SK-N-SH (cell line): ENCODE measurements at places on chromosomes 5 and 9. TPM values are rescaled to one million over a fixed set of nuclear protein-coding genes. Genes with fewer than 3 reads are reported as not detected.

DNA sequence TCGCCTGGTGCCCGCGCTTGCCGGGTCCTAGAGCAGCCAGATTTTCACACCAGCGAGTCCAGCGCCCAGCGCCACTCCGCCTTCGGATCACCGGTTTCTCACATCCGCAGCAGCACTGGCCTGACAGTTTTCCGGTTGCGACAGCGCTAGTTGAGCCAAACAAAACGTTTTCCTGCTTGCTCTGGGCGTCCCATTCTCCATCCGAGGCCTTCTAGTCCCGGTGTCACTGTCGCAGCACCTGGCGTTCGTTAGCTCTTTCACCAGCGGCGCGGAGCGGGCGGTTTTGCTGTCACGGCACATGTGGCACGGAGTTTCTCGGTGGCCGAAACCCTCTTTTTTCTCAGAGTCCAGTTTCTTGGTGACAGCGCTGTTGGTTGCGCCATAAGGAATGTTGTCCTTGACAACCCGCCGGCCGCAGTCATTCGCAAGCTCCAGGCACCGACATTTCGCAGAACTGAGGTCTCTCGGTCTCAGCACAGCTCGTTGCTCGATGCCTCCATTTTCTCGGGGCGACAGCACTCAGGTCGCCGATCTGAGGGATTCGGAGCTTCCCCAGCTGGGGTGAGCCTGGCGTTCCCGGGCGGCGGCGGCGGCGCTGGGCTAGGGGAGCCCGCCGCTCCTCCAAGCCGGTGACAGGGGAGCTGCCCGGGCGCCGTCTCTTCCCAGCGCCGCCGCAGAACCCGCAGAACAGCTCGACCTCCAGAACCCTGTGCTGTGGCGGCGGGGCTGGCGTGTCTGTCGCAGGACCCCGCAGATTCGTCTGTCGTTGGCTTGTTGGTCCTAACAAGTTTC, 47.8 kb downstream of the ANXA2R start:
- DNase-seq = peak; percentile 42

The CCL27 gene
- 0.10 TPM in 1 of 2 replicates, not detected in the other for polyA plus RNA-seq

The CLIC3 gene
- polyA plus RNA-seq = 0.60 and 1.0 TPM in 2 replicates

DNA sequence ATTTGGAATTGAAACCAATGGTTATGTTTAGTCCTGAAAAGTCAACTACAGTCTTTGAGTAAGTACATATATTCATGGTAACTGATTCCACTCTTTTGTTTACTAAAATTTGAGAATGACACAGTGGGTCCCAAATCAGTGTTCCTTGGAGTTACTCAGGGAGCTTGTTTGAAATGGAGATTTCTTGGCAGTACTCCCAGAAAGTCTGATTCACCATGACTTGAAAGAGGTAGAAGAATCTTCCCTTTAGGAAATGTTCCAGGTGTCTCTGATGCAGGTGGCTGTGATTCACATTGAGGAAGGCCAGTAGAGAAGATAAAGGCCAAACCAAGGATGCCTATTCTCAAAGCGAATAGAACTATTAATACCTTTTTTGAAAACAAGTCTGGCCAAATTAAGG, 1078.3 kb downstream of the CDH12 start:
- no peak for DNase-seq

DNA sequence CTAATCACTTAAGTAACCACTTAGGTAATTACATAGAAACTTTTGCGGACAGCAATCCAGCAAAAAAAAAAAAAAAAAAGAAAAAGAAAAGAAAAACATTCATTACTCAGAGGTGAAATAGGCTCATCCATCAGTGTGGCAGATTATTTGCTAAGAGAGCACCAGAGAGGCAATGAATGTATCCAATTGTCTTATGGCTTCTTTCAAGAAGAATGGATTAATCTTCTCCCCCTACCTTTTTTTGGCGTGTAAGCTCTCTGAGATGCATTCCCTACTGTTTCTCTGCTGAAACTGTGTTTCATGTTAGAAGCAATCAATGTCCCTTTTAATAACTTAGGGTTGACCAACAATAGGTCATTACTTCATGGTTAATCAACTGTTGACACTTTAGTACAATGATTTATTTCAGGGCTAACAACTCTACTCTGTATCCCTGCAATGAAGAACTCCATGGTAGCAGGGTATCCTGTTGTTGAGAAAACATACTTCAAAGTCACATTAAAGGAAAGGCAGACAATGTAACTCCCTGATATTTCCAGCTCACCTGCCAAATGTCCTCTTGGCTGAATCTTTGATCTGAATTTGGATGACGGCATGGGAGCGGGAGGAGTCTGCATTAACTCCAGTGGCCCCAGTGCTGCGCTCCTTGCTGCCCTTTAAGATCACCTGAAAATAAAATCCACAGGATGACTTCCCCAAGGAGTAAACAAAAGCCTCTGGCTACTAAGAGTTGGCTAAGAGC, 57.6 kb downstream of the KIF24 start:
- DNase-seq = no peak

DNA sequence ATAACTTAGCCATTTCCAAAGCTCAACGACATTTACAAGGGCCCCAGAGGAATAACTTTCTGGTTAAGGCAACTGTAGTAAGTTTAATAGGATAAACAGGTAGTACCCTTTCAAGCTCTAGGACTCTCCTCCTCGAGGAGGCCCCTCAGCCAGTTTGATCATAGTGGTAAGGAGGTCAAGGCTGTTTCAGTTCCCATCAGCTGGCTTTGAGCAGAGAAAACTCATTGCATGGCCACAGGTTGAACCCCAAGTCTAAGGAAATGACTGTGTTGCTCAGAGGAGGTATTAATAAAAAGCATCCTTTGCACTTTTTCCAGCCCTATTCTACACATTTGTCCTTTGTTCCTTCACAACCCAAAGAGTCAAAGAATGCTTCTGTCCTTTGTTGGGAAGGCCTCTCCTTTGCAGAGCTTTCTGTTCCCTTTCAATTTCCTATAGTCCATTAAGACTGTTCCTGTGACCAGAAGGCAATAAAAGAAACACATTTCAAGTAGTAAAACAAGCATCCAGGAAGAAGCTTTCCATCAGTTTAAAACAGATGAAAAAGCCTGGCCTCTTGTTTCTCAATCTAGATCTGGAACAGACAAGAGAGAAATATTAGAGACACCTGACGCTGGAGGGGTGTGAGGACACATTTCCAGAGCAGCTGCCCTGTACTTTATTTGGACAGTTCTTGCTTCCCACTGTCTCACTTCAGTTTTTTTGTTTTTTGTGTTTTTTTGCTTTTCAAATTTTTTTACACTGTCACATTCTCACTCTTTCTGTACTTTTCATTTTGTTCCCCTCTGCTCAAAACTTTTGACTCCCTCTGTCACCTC, 54.1 kb downstream of the PRRC1 start:
- no peak for DNase-seq

GRCh38 chr5:10761185-10761932, at the start of gene DAP:
Gene DAP (minus strand): TSS chr5:10761234. CDS start chr5:10761068, 166 bp downstream.
- DNase-seq = peak; percentile 96

DNA sequence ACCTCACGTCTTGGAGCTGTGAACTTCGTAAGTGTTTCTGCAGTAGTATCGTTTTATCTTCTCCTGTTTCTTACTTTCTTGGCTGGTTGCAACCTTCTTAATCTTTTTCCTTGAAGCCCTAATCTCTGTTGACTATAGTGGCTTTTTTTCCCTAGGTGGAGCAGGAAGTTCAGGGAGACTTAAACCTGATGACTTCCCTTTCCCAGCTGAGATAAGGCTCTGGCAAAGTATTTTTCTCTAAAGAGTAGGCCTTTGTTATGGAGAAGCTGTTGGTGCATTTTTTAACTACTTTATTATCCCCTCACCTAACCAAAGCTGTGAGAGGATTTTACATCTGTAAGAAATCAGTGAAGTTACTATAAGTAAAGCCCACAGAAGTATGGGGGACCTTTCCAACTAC, 723.1 kb upstream of the RIOK2 start:
- DNase-seq = no peak

The EQTN gene
- polyA plus RNA-seq = not detected in 2 replicates

DNA sequence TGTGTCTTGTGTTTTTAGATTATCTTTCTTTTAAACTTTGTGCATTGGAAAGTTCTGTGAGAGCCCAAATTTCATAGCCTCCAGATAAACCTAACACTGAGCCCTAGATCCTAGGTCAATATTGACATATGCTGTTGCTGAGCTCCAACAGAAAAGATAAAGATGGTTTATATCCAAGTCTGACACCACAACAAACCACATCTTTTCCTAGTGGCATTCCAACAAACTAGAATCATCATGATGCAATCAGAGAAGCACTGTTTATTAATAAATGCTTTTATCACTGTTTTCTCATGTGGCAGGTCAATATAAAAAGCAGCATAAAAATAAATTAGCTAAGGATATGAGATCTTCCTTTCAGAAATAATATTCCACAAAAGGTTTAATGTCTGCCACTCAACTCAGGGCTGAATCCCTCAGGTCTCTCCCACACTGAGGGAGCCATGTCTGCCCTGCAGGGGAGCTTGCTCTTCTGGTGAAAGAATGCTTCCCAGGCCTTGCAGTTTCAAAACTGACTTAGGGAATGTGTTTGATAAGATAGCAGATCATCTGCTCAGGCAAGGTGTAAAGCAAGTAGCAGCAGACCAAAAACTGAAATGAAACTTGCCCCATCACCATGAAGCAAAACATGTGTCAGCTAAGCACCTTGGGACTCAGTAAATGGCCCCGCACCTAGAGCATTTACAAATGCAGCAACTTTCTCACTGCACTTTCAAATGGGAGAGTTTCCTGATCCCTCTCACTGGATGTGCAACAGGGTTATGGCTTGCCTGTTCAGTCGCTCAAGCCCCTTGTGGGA, 493.0 kb downstream of the AGTPBP1 start:
- DNase-seq = no peak

DNA sequence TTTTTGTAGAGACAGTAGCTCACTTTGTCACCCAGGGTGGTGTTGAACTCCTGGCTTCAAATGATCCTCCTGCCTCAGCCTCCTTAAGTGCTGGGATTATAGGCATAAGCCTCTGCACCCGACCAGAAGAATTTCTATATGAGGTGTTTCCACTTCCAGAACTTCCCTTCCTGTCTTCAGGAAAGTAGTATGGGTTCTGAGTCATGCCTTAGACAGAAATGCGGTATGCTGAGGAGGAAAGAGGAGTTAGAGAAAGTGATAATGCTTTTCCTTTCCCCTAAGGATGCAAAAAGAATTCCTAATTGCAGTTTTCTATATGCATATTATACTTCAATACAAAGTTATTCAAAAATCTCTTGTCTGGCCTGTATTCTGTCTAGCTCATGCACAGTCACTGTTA, 16.4 kb upstream of the ADAMTSL1 start:
- no peak for DNase-seq

- peak; percentile 14 for DNase-seq
Measured at GRCh38 chr9:81776390-81776789, 87.0 kb upstream of the TLE1 start.

The ORM2 gene
- not detected in 2 replicates for polyA plus RNA-seq

- no peak for DNase-seq
Measured at GRCh38 chr5:154265197-154265773, 74.8 kb downstream of the GALNT10 start.

The GRM6 gene
- polyA plus RNA-seq = not detected in 2 replicates

The SPATA31E1 gene
- polyA plus RNA-seq = not detected in 2 replicates

DNA sequence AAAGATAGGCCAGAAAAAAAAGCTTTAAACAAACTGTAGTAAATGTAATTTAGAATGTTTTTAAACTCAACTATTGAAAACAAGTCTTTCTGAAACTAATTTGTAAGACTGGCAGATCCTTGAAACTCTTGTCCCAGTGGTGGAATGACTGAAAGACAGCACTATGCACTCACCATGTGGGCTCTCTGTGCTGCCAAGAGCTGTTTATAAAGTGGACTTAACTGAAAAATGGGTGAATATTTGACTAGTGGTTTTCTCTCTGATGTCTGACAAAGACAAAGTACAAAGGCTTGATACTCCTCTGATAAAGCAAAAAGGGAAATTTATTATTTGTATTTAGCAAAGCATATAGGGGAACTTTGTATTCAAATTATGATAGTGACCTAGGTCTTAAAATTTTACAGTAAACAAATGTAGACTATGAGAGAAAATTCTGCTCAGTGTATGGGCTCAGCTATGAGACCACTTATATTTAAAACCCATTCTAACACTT, 635.4 kb downstream of the NR2F1-AS1 start:
- DNase-seq = no peak

- no peak for DNase-seq
Measured at GRCh38 chr9:27391040-27391895, 94.3 kb upstream of the EQTN start.

- DNase-seq = no peak
Measured at GRCh38 chr5:112338681-112339337, 80.3 kb downstream of the EPB41L4A start.
